ENCODE measurements at places on chromosomes 6 and 20.

- no peak for DNase-seq
These were observed 955.9 kb upstream of the EYS start for GRCh38 chr6:66662721-66663507.

DNA sequence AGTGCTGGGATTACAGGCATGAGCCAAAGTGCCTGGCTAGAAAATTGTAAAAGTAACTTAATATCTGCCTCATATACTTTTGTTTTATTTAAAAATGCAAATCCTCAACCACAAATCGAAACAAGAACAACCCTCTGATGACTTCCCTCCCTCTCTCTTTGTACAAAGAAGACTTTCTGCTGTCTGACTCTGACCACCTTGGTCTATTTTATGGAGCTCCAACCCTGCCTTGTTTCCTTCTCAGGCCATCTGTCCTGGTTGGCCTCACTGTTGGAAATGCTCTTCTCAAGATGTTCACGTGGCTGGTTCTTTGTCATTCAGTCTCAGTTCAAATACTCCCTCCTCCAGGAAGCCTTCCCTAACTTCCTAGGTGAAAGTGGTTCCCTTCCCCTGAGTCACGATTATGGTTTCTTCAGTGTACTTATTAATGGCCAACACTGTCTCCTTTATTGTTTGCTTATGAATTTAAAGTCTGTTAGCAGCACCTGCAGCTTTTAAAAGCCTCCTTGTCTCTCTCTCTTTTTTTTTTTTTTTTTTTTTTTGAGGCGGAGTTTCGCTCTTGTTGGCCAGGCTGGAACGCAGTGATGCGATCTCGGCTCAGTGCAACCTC lies 151.5 kb upstream of the SALL4 start:
- DNase-seq: no peak

DNA sequence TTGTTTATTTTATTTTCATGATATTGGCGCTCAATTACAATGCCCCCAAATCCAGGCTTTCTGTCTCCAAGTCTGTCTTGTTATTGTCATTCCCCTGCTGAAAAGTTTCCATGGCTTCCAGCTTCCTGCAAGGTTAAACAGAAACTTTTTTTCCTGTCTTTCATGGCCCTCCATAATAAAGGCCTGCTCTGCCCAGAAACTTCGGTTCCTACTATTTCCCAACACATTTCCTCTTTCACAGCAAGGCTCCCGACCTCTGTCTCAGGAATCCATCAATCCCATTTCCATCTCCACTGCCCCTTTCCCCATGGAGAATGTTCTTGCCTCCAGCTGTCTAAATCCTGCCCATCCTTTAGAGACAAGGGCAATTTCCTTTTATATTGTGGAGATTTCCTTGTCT lies 365.2 kb upstream of the JARID2 start:
- DNase-seq: no peak

DNA sequence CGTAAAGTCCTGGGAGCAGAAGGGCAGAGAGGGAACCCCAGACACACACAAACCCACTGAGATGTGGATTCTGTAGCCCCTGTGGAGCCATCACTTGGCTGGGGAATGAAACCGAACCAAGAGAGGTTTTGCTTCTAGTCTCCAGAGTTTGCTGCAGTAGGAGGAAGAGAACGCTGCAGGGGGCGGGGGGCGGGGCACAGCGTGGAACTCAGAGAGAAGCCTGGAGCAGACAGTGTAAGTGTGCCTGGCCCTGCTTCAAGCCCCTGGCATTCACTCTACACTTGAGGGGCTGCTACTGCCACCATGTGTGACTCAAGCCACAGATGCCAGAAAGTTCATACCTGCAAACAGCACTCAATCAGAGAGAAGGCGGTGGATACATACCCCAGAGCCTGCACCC lies 18.9 kb downstream of the GABRR1 start:
- no peak for DNase-seq

- DNase-seq: no peak
These were observed 406.9 kb upstream of the MAP3K7 start for GRCh38 chr6:90993770-90994169.

DNA sequence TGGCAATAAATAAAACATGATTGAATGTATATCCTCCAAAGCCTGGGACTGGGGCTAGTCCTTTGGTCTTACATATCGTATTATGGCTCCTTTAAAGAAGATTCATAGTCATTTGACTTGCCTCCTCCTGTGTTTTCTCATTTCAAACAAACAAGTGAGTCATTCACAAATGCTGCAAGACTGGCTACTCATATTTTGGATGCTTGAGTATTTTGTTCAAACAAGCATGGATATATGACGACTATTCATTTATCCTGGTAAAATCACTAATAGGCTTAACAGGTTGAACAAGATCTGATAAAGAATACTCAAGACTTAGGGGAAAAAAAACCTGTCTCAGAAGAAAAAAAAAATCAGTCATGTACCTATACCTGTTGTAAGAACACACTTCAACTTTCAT lies 111.1 kb upstream of the CCDC28A start:
- no peak for DNase-seq

DNA sequence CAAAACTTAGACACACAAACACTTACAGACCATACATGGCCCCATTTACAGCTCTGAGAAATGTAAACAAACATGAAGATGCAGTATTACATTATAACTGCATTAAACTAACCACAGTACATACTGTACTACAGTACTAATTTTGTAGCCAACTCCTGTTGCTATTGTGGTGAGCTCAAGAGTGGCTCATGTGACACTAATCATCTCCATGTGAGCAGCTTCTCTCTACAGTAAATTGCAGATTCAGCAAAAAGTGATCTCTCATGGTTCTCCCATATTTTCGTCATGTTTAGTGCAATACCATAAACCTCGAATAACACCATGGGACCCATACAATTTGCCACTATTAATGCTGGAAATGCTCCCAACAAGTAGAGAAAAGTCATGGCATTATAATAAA lies 860.4 kb downstream of the EPHA7 start:
- no peak for DNase-seq

DNA sequence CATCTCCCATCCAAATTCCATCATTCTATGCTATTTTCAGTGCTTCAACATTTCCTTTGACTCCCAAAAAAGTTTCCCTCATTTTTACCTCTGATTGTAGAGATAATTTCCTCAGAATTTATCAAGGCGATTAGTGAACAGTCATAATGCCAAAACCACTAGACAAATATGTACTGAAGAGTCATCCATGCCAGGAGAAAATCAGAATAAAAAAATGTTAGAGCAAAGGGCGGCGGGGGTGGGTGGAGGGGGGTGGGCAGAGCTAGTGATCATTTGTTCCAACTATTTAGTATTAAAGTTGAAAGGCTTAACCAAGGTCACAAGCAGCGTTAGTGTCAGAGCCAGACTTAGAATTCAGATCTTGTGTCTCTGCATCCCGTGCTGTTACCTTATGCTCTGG lies 5.3 kb upstream of the ADGRF5 start:
- DNase-seq: no peak

GRCh38 chr20:4989570-4989969 lies 11.7 kb downstream of the SLC23A2 start:
- peak; percentile 13 for DNase-seq

GRCh38 chr20:62203378-62204030 lies 16.6 kb downstream of the HRH3 start:
- no peak for DNase-seq

DNA sequence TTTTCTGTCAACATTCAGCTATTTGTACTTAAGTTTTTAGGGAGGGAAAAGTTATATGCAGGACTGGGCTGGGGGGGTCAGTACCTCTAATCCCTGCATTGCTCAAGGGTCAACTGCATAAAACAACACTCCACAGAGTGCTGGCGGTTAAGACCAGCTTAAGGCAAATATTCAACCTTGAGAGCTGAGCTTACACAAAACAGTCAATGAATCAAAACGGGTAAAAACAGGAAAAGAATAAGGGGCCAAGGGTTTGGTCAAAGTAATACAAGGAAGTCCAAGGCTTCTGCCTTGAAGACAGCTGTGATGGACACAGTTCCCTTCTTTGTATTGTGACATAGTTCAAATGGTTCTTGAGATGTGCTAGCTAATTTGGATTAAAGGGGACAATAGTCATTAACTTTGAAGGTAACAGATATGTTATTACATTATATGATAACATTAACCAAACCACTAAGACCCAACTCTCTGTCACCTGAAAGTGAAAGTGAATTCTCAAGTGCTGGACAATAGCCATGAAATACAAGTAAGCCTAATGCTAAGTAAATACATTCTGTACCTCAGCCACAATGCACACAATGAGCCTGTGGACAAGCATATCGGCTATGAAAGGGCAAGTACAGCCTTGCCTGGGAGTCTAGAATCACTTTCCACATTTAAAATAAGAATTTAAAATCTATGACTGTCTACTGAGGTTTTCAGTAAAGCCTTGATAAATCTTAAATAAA lies 106.8 kb downstream of the PDE10A start:
- DNase-seq: no peak

- DNase-seq: no peak
These were observed 107.3 kb downstream of the COL21A1 start for GRCh38 chr6:56140090-56140489.

DNA sequence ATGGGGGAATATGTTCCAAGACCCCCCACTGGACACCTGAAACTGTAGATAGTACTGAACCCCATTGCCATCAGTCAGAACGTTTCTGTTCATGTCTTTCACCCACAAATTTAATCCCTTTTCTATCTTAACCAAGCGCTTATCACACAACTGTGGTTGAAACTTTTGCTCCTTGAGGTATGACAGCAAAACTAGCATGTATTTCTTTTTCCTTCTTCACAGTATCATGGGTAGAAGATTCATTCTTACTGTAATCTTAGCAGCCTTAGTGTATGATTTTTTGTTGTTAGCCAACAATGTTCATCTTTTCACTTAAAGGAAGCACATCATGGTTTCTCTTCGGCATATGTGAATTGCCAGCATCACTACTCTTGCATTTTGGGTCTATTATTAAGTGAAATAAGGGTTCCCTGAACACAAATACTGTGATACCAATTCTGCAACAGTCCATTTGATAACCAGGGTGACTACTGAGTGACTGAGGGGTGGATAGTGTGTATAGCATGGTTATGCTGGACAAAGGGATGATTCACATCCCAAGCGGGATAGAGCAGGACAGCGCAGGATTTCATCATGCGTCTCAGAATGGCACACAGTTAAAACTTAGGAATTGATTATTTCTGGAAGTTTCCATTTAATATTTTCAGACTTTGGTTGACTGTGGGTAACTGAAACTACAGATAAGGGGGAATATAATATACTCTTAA lies 41.8 kb downstream of the KCNS1 start:
- no peak for DNase-seq

- no peak for DNase-seq
These were observed 32.1 kb downstream of the TP53INP2 start for GRCh38 chr20:34736106-34736735.

DNA sequence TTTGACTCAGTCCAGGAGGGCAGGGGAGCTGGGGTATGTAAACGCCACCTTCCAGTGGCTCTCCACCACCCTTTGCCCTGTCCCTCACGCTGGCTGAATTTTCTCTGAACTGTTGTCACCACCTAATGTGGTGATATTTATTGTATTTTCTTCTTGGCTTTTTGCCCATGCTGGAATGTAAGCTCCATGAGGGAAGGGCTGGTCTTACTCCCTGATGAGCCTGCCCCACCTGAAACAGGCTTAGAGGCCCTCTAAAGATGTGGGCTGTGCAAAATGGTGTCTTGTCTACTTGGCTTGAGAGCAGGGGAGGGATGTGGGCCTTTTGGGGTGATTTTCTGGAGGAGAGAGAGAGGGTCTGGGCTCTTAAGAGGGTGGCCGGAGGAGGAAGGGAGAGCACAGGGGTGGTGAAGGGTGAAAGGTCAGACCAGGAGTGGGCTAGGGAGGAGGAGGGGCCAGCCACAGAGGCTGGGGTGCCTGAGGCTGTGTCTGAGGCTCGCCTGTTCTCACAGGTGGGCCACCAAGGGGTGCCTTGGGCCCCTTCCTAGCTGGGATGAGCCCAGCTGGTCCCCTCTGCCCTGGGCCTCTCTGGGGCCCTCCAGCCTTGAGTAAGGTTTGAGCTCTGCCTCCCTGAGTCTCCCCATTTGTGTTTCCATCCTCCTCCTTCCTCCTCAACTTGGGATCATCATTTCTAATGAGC lies 37.3 kb downstream of the SPDEF start:
- no peak for DNase-seq

DNA sequence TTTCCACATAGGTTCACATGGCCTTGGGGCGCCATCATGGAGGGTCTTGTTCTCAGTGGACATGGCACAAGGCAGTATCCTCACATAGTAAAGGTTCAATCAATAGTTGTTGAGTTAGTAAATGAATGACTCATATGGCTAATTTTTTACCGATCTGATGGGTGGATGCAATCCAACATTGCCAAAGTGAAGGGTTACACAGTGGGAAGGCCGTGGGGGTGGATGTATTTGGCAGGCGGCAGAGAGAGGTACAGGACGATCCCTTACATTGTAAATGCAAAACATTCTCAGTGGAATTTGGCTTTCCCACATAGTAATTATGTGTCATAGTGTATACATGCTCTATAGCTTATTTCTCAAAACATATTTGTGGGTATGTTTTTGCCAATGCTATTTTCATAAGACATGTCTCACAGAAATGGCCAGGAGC lies 21.0 kb upstream of the PDE7B start:
- no peak for DNase-seq

GRCh38 chr6:145139895-145140294 lies 595.4 kb downstream of the EPM2A start:
- DNase-seq: no peak

- DNase-seq: no peak
These were observed 38.3 kb downstream of the FAM120B start for GRCh38 chr6:170344631-170345576.

DNA sequence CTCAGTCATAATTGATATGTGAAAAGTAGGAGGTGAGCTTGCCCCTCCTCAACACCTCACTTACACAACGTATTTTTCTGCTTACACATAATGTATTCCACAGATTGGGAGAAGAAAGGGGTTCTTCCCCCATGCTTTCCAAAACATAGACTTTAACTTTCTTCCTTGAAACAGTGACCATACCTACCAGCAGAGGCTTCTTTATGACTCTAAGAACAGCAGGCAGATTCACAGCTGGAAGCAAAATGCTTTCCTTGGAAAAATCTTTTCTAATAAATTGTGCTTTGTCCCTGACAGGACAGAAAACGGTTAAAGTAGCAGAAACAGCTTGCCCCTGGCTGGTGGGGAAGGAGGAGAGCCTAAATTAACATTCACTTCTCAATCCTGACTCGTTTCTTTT lies 629.1 kb upstream of the IMPG1 start:
- DNase-seq: no peak

- no peak for DNase-seq
These were observed 469 bp upstream of the XRN2 start for GRCh38 chr20:21302664-21303060.

GRCh38 chr20:21397341-21398108 lies at the start of gene NKX2-4:
TSS of gene NKX2-4 (minus strand) at chr20:21397526. CDS start at chr20:21397399, 127 bp downstream.
- DNase-seq: no peak

DNA sequence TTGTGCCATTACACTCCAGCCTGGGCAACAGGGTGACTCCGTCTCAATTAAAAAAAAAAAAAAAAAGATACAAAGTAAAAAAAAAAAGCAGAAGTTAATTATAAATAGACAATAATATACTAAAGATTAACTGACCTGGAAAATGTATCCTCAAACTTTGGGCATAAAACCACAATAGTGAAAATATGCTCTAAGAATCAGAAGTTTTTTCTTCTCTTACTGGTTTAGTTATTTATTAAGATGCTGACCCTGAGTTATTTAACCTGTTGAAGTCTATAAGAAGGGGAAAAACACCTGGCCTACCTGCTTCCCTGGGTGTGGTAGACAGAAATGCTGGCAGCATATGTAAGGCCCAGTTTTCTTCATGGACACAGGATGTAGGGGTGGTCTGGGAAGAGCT lies 133.7 kb upstream of the MLIP start:
- no peak for DNase-seq
